ENCODE measurements at places on chromosomes 5 and 9. TPM values are rescaled to one million over a fixed set of nuclear protein-coding genes. Genes with fewer than 3 reads are reported as not detected.

Gene NDFIP1
- 35.7 TPM for total RNA-seq

Gene FBN2
- 40.0 TPM for total RNA-seq

Gene LMX1B
- total RNA-seq = not detected

Gene AGXT2
- total RNA-seq = not detected

Gene SHOC1
- 0.19 TPM for total RNA-seq

Gene BAAT
- 0.05 TPM for total RNA-seq

Gene TOR4A
- total RNA-seq = 44.0 TPM

Gene FOXD4L3
- not detected for total RNA-seq

Gene BARHL1
- not detected for total RNA-seq

Gene C1QTNF2
- total RNA-seq = not detected

Gene GNA14
- total RNA-seq = not detected

Gene SLC6A18
- not detected for total RNA-seq

Gene ERP44
- 10.7 TPM for total RNA-seq

Gene WNT8A
- total RNA-seq = not detected

Gene DMRT3
- total RNA-seq = not detected

Gene CCDC152
- 0.63 TPM for total RNA-seq

Gene OCLN
- total RNA-seq = 19.0 TPM

Gene LCN1
- total RNA-seq = not detected

Gene HAVCR1
- not detected for total RNA-seq

Gene CDH9
- total RNA-seq = not detected

Gene POU5F2
- total RNA-seq = 0.33 TPM

Gene PTPRD
- 0.23 TPM for total RNA-seq

Gene CDKN2B-AS1
- total RNA-seq = 0.56 TPM

Gene DEPDC1B
- 20.7 TPM for total RNA-seq

Gene JADE2
- 29.9 TPM for total RNA-seq

Gene SLC45A2
- total RNA-seq = not detected

Gene RNF183
- 0.21 TPM for total RNA-seq

Gene CDX1
- not detected for total RNA-seq
